ENCODE measurements at places on chromosomes 3 and 15.

DNA sequence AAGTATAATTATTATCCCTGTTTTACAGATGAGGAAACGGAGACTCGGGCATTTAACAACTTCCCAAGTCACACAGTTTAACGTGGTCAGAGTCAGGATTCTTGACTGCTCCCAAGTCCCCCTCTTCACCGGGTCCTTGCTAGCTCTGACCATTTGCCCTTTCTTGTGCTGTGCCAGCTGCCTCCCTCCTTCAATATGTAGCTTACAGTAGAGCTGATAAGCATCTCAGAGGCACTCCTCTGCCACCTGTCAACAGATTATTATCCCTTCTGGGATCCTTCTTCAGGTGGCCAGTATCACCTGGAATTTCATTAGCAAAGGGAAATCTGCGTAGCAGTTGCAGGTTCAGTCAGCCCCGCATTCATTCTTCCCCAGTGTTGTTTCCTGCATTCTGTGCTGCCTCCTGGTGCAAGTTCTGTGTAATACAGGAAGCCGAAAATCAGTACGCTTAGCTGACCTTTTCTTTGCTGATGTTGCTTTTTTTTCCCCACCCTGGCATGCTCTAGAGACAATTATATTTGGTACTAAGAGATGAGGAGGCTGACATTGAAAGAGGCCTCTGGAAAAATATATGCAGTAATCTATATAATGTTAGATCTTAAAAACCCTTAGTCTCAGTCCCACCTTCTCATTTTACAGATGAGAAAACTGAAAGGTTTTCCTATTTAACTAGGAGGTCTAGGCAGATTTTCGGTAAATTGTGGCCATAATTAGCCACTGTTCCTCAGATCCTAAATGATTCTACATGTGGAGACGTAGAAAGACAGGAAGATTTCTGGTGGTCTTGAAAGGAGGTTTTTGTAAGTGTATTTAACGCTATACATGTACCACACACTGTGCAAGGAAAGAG, 24.8 kb downstream of the TMOD2 start:
- peak; percentile 71 for DNase-seq

- DNase-seq, result no peak
Measured at GRCh38 chr3:183529185-183529584, 26.3 kb downstream of the KLHL6 start.

- no peak for DNase-seq
Measured at GRCh38 chr15:69510556-69510955, 57.9 kb downstream of the RPLP1 start.

DNA sequence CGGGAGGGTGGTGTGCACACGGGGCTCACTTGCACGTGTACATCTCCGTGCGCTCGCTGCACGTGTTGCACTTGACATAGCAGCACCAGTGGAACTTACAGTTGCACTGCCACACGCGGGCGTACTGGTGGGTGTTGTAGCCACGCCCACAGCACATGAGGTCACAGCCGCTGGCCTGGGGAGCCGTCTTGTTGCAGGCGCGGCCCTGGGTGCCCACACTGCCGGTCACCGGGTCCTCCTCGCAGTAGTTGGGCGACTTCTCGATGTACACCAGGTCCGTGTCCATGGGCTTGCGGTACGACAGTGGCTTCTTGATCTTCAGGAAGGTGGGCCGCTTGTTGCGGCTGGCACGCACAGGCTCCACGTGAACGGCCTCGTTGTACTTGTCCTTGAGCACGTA, 61.0 kb downstream of the WNT7A start:
- no peak for DNase-seq

- no peak for DNase-seq
Measured at GRCh38 chr3:179701176-179701827, 48.5 kb downstream of the USP13 start.

- no peak for DNase-seq
Measured at GRCh38 chr15:92142242-92143232, 251.1 kb upstream of the ST8SIA2 start.

DNA sequence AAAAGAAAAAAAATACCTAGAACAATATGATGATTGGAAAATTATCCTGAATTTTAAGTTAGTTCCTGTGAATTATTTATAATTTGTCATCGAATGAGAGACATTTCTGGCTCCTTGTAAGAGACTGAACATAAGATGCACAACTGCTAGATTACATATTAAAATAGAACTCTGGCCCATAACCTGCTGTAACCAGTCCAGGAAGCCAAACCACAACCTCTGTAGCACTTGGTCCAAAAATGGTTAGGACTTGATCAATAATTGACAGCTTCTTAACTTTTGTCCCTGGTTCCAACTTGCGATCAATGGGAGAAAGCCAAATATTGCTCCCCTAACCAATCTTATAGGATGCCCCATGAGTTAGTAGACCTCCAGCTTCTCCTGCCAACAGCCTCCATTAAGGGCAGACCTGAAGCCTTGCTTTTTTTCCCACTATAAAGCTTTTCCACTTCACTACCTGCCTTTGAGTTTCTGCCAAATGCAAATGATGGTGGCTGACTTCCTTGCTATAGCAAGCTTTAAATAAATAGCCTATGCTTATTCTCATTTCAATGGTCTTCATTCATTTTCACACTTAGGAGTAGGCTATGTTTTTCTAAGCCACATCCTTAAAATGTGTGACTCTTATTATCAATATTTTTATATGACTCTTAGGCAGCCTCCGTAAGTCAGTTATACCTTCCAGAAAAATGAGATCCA, 224.0 kb upstream of the ARHGEF26 start:
- DNase-seq, result no peak

DNA sequence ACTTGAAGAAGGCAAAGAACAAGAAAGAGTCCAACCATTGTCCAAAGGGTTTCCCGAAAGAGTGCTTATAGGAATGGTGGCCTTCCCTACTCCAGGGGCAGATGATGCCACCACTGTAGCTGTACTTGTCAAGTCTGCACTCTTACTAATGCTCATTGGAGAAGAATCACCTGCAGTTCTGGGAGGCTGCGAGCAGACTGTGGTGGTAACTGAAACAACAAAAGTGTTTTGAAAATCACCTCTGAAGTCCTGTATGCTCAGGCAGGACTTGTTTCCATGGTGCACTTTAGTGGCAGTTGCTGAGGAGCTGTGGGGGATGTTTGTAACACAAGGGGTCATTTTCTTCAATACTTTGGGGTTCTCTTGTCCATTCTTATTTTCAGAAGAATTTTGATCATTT, 36.0 kb downstream of the USF3 start:
- DNase-seq, result no peak

DNA sequence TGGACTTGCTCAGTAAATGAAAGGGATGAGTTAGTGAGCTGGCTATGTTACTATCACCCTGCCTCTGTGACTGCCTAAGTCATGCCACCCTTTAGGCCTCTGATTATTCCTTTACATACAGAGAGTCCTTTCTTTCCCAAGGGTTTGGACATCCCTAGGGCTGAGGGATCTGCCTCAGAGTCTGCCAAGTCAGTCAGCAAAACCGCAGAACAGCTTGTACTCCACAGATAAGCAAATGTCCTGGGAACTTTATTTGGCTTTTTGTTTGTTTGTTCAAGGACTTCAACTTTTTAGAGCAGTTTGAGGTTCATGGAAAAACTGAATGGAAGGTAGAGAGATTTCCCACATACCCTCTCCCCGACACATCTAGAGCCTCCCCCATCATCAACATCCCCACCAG, 82.6 kb upstream of the TRIM42 start:
- no peak for DNase-seq

GRCh38 chr3:8840556-8840955, 71.1 kb upstream of the OXTR start:
- DNase-seq, result no peak

GRCh38 chr3:194828116-194828515, 142.4 kb downstream of the FAM43A start:
- DNase-seq, result no peak

- DNase-seq, result no peak
Measured at GRCh38 chr15:53611145-53611920, 148.1 kb downstream of the WDR72 start.

- no peak for DNase-seq
Measured at GRCh38 chr3:174322789-174323188, 536.3 kb upstream of the NAALADL2 start.

DNA sequence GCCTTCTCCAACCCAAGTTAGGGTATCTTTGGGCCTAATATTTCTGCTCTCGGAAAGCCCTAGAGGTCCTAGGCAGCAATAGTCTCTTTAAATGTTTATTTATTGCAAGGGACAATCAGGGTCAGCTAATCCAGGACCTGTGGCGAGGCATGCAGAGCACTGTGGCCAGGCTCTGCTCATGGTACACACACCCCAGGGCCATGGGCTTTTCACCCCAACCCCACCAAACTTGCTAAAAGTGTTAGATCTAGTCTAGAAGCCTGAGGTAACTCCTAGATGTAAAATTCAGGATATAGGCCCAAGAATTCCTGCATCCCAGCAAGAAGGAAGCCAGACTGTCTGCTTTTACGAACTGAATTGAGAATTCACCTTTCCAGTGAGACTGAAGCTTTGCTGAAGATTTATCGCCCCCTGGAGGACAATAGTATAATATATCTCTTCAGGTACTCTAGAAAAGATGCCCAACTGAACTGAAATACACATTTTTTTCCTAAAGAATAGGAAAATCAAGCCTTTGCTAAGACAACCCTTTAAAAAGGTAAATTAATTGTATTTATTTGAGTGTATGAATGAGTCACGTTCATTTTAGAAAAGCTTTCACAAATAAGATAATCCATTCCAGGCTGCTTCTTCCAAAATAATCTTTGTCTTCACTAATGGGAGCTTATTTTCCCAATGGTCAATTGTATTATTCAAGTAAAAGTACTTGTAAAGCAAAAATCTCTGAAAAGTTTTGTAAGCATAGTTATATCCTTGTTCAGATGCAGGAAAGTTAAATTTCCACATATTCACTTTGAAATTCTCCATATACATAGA, 89.8 kb downstream of the LRRC3B start:
- peak; percentile 15 for DNase-seq

DNA sequence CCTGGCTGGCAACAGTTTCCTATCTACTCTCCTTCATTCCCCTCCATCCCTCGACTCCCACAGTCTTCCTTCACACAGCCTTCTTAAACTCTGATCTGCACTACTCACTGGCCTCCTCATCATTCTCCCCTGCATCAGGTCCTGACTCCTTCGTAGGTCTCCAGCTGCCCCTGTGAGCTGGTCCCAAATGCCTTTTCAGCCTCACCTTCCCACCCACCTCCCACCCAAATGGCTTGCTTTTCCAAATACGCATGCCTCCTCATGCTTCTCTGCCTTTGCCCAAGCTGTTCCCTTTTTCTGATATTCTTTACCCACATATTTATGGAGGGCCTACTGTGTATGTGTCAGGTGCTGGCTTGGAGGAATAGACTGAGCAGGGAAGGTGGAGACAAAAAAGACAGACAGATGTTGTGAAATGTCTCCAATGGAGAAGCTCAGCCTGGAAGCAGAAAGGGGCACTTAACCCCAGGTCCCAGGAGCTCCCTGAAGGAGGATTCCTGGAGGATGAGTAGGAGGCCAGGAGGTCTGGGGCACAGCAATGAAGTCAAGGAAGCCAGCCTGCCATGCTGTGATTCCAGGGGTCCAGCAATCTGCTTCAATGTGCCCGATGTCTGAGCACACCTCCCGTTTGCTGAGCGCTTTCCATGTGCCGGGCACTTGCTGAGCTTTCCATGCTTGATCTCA, 252.2 kb downstream of the SHQ1 start:
- no peak for DNase-seq

GRCh38 chr3:149612456-149612855, 45.4 kb downstream of the WWTR1 start:
- DNase-seq, result no peak

GRCh38 chr15:43204016-43204901, 16.6 kb downstream of the EPB42 start:
- peak; percentile 60 for DNase-seq

DNA sequence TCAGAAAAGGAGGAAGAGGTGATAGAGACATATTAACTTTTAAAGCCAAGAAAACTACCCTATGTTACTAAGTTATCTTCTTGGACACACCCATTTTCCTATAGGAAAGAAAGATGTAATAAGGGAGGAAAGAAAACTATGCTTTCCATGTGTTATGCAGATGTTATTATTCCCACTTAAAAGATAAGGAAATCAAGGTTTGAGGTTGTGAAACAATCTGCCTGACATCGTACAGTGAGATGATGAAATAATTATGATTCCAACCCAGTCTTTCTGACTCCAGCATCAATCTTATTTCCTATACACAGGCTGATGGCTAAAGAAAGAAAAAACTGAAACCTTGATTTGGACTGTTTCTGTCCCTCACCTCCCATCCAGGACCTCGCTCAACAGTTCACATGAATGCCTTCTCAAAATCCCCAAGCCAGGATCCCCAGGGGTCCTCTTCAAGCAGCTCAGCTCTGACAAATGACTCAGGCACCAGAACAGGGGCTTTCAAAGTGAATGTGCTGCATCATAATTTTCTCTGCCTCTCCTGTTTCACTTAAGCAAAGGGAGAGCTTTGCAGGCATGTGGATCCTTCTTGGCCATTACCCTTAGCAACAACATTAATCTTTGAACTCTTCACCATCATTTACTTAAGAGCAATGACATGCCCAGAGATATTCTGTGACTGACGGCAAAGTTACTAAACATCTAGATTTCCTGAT, 12.4 kb upstream of the EID1 start:
- DNase-seq, result no peak

DNA sequence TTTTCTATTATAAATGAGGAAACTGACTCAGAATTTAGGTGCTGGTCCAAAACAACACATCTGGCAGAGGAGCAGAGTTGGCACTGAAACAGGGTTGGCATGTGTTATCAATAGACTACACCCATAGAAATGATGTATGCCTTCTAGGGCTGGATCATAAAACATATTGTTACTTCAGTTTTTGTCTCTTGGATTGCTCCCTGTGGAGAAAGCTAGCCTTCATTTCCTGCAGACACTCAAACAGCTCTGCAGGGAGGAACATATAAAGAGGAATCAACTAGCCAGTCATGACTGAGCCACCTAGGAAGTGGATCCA, 507 bp upstream of the MRPL3 start:
- DNase-seq, result no peak

GRCh38 chr3:150547045-150547741, 606 bp downstream of the EIF2A start:
- no peak for DNase-seq

DNA sequence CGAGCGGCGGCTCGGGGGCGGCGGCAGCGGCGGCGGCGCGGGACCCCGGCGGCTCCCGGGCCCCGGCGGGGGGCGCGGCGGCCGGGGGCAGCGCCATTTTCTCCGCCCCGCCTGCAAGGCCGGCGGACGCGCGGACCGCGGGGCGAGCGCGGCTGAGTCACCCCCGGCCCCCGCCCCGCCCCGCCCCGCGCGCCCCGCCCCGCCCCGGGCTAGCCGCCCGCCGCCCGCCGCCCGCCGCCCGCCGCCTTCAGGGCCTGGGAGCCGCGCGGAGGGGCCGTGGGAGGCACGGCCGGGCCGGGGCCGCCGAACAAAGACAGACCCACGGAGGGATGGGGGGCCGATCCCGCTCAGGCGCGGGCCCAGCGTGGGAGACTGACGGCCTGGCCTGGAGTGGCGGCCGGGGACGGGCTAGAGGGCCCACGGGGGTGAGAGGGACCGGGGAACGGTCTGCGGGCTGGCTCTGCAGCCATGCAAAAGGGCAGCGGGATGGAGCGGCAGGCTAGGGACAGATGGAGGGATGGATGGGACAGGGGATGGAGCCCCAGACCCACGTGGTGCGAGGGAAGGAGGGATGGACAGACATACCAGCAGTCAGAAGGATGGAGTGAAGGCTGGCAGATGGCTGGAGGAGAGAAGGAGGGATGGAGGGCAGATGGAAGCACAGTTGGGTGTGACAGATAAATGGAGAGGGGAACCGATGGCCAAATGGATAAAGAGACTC, at the start of gene EIF4E3:
Gene EIF4E3 (minus strand): TSS at position 132 of the 721 bp plus-strand sequence. CDS start 35 bp downstream, at position 97.
- DNase-seq, result peak; percentile 23
